ENCODE measurements at places on chromosomes 5 and 9. TPM values are rescaled to one million over a fixed set of nuclear protein-coding genes. Genes with fewer than 3 reads are reported as not detected.

The ARHGEF39 gene
- not detected for total RNA-seq

The SEMA4D gene
- 35.8 TPM for total RNA-seq

The HAVCR1 gene
- total RNA-seq, result 1.3 TPM

The TPRN gene
- total RNA-seq, result 8.8 TPM

The TAF11L5 gene
- total RNA-seq, result not detected

The PCDHB15 gene
- total RNA-seq, result 7.3 TPM

The GARIN3 gene
- total RNA-seq, result not detected

The C9orf153 gene
- 0.98 TPM for total RNA-seq

The XRCC4 gene
- total RNA-seq, result 6.7 TPM

The FBN2 gene
- 6.5 TPM for total RNA-seq

The EPB41L4B gene
- 31.8 TPM for total RNA-seq

The LRRC19 gene
- total RNA-seq, result not detected

The PCDHGC4 gene
- 4.5 TPM for total RNA-seq
